Stimulated activated CD4-positive, alpha-beta T cell treated with anti-CD3 and anti-CD28 coated beads, Interleukin-1b, Interleukin-23, amount 100 ng/mL, for 1 hour (primary cell): ENCODE measurements at places on chromosomes 16 and 17.

DNA sequence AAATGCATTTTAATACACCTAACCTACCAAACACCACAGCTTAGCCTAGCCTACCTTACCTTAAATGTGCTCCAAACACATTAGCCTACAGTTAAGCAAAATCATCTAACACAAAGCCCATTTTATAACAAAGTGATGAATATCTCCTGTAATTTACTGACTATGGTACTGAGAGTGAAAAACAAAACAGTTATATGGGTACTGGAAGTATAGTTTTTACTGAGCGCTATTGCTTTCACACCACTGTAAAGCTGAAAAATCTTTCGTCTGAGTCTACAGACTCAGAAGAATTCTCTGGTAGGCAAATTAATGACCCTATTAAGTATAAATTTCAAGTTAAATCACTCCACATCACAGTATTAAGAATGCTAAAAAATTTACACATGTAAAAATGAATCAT, 3.5 kb downstream of the GRB2 start:
- no peak for DNase-seq

DNA sequence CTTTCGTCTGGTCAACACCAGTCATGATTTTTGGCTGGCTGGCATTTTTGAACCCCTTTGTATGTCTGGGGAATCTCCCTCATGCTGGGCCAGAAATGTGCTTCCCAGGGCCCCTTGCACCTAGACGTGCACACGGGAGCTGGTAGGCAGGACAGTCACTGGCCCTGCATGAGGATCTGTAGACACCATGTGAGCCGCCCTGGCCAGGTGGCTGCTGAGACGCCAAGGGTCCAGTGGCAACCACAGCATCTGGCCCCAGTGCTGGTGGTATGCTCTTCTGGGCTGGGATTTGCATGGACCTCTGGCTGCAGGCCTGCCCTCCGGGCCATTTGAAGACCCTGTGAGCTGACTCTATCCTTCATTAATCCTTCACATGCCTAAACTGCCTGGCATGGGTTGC, 67.5 kb downstream of the NT5M start:
- no peak for DNase-seq

- DNase-seq, result no peak
Measured at GRCh38 chr16:54712866-54713265, 217.8 kb upstream of the IRX5 start.

GRCh38 chr17:8713315-8713714, 31.3 kb downstream of the CCDC42 start:
- no peak for DNase-seq

DNA sequence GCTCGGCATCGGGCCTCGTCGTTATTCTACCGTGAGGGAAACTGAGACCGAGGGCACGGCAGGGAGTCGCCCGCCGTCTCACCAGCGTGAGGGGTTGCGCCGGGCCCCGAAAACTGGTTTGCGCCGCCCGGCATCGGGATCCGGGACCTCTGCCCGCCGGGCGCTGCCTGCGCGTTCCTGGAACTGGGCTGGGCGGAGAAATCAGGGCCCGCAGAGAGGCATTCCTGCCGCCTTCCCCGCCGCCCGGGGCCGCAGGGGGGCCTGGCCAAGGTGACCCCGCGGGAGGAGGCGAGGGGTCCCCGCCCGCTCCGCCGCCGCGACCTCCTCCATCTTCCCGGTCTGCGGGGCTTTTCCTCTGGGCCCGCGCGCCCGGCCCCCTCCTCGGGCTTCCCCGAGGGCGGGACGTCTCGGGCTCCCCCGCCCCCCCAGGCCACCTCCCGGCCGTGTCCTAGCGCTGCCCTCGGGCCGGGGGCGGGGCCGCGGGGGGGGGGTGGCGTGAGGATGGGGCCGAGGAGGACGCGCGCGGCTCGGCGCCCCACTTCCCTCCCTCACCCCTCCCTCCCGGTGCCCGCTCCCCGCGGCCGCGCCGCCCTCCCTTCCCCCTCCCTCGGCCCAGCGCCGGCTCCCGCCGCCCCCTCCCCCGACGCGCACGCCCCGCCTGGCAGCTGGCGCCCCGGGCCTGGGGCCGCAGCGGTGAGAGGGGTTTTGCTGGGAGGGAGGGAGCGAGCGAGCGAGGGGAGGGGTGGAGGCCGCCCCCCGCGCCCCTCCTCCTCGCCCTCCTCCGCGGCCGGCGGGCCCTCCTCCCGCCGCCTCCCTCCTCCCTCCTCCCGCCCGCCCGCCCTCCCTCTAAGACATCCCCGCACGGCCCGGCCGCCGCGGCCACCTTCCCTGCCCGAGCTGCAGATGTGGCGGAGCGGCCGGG, at the start of gene GLIS2:
Gene GLIS2 (plus strand): TSS at position 882 of the 922 bp plus-strand sequence. CDS start 16,214 bp downstream, outside the sequence.
- DNase-seq, result no peak

DNA sequence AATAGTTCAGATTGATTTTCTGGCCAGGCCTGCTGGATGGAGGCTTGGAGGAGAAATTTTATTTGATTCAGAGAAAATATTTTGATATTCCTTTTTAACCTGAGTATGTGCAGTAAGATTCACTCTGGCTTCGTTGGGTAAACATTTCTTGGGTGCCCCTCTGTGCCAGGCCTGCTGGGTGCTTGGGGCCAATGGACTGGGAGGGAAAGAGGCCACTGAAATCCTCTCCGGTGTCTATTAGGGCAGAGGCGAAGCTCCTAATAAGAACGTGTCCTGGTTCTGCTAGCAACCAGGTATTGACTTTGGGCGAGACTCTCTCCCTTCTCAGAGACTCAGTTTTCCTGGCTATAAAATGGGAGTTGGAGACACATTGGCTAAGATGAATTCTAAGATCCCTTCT, 122.5 kb downstream of the CYLD start:
- no peak for DNase-seq

DNA sequence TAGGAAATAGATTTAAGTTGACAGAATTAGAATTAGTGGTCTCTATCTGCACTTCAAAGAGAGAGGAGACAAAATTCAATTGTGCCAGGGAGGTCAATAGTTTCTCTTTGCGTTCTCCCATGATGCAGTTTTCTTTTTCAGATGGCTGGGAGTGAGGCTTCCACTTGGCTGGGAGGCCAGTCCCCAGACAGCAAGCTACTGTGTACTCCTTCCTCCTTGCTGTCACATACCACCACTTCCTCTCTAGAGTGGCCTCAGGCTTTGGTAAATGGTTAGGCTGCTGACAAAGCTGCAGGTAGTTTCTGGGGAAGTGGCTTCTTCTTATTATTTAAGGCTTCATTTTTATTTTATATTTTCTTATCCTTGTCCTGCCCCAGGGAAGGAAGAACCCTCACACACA, 106.2 kb upstream of the HS3ST4 start:
- DNase-seq, result no peak

- no peak for DNase-seq
Measured at GRCh38 chr17:14922411-14922810, 342.7 kb downstream of the PMP22 start.

DNA sequence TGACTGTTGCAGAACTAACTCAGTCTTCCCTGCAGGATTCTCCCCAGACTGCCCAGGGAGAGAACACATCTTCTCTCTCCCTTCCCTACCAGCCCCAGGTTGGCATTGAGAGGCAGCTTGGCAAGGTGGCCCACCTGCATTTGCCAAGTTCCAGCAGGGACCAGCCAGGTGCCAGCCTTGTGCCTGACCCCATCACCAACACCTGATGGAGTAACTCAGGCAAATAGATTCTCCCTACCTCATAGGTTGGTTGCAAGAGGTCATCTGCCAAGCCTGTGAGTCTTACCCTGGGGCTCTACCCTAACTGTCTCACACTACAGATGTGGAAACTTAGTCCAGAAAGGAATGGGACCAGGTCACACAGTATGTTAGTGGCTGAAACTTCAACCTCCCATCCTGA, 20.4 kb downstream of the BEAN1 start:
- DNase-seq, result no peak

GRCh38 chr16:27238591-27238990, 30.0 kb downstream of the NSMCE1 start:
- DNase-seq, result no peak

DNA sequence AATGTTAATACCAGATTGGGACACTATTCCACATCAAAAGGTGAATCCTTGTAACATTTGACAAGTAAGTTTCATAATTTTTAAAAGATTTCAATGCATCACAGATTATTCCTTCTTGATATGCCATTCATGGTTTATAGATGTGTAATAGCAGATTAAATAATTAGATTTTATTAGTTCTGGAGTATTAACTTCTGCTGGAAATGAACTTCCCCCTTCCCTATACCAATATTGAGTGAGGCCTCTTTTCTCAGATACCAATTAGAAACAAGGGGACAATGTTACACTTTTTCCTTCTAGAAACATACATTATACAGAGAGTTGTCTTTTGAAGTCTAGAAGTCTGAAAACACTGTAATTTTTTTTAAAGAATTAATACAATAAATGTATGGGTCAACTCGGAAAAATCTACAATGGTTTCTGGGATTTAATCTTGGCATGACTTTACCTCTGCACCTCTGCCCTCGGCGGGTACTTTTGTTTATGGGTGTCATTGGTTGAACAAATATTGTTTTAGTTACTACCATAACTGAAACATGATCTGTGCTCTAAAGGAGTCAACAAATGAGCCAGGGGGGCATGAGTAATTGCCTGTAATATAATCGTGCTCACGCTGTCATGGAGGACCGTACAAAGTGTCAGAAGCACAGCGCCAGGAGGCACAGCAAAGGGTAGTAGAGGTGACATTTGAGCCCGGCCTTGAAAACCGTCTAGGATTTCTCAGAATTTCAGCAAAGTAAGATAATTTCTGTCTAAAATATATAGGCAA, 8.2 kb downstream of the LRRC37B start:
- DNase-seq, result no peak

- DNase-seq, result no peak
Measured at GRCh38 chr16:76386784-76387183, 109.6 kb downstream of the CNTNAP4 start.

DNA sequence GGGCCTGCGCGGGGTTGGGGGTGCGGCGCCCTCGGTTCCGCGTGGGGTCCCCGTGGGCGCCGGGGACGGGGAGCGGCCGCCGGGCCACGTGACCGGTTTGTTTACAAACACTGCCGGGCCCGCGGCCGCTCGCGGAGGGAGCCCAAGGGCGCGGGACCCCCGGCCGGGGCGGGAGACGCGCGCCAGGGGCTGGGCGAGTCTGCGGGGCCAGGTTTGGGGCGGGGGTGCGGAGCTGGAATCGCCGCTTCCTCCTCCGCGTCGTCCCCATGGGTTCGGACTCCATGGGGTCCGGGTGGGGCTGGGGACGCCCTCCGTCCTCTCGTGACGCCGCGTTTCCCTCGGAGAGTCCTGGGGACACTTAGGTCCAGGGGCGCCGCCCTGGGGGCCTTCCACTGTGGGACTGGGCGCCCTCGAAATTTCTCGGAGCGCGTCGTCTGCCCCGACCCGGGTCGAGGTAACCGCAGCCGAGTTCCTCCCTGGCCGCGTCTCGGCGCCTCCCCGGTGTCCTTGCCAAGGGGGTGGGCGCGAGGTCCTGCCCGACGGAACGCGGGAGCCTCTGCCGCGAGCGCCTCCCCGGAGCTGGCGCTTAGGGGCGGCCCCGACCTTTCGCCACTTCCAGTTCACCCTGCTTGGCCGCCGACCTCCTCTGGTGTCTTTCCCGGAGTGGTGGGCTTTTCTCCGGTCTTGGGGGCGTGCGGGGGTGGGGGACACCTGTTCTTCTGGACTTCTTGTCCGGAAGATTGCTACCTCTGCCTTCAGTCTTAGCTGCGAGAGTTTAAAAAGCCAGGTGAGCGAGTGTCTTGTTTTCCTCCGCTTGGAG, 684 bp downstream of the YPEL2 start:
- DNase-seq, result no peak

DNA sequence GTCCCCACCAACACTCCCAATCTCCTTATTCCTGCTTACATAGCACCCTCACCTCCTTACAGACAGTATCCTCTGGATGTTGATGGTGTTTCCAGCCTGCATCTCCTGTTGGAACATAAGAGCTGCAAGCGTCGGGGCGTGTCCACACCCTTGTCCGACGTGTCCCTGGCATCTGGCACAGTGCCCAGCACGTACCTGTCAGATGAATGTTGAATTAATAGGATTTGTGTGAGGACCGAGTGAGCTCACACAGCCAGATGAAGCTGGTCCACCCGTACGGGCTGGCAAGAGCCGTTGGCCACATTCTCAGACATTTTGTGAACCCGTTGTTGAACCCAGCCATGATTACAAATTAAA, 12.2 kb upstream of the CBX4 start:
- no peak for DNase-seq

DNA sequence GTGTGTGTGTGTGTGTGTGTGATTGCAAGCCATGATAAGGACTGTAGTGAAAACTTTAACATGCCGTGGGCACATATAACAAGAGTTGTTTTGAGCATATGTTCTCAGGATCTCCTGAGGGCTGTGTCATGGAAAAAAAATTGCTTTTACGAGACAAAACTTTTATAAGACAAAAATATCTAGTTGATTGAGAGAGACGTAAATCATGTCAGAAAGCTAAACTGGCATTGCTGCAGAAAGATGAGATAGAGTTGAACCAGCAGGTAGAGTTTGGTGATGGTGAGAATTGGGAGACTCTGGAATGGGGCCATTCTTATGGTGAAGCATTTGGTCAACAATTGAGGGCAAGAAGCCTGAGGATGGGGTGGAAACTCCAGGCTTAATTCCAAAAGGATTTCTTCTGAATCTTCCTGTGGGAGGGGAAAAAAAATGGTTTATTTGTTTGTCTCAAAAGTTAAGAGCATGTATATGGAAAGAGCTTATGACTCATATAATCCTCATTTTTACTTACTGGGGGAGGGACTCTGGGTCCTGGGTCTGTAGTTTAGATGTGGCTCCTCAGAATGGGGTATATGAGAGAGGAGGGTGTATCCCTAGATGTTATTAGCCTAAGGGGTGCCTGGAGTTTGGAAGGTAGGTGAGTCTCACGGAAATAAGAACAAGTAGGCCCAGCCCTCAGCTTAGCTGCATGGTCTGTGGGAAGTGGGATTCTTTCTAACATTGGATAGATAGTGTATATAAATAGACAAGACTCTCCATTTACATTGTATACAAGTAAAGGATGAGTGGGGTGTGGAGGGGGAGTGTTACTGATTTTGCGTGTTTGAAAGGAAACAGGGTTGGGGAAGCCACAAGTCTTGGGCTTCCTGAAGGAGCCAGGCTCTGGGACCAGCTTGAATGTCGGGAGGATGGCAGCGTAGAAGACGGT, 7.1 kb downstream of the MINK1 start:
- DNase-seq, result no peak

DNA sequence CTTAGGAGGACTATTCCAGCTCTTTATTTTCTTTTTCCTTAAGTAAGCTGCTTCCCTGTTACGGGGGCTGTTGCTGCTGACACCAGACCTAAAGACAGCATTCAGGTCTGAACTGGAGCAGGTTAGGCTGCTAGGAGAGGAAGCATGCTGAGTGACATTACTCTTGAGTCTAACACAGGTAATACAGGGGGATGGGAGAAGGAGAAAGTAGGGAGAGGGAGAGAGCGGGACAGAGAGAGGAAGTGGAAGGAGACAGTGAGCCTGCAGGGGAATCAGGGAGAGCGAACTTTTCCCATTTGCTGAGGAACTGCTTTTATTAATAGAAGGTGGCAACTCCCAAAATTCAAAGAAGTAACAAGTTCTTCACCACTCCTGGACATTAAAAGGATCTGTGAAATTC, 130.9 kb downstream of the PARN start:
- no peak for DNase-seq
